ENCODE measurements at places on chromosomes 5 and 9. TPM values are rescaled to one million over a fixed set of nuclear protein-coding genes. Genes with fewer than 3 reads are reported as not detected.

The OBP2B gene
- polyA plus RNA-seq: not detected

The CATSPER3 gene
- not detected for polyA plus RNA-seq

The WDR36 gene
- polyA plus RNA-seq: 9.3 TPM

The PCDHGB3 gene
- 1.2 TPM for polyA plus RNA-seq

The CMYA5 gene
- 4.0 TPM for polyA plus RNA-seq

The HAVCR2 gene
- polyA plus RNA-seq: not detected

The PRR7 gene
- not detected for polyA plus RNA-seq

The SLC27A4 gene
- 14.7 TPM for polyA plus RNA-seq

The FSTL4 gene
- polyA plus RNA-seq: 174 TPM

The UNC13B gene
- polyA plus RNA-seq: 6.6 TPM

The SLC1A1 gene
- 10.8 TPM for polyA plus RNA-seq

The ECSCR gene
- not detected for polyA plus RNA-seq

The LCN15 gene
- polyA plus RNA-seq: not detected

The KIAA0825 gene
- polyA plus RNA-seq: 9.3 TPM

The PDE8B gene
- 21.6 TPM for polyA plus RNA-seq

The ALDH7A1 gene
- 16.7 TPM for polyA plus RNA-seq

The PCA3 gene
- 3.6 TPM for polyA plus RNA-seq

The ZNF618 gene
- 1.2 TPM for polyA plus RNA-seq

The SLC46A2 gene
- polyA plus RNA-seq: not detected

The NEUROG1 gene
- not detected for polyA plus RNA-seq

The PFN3 gene
- not detected for polyA plus RNA-seq

Data from Purkinje cell (primary cell).